ENCODE measurements at places on chromosomes 1 and 21.

- DNase-seq = no peak
Observed at GRCh38 chr1:170461291-170461747, 70.6 kb upstream of the GORAB start.

DNA sequence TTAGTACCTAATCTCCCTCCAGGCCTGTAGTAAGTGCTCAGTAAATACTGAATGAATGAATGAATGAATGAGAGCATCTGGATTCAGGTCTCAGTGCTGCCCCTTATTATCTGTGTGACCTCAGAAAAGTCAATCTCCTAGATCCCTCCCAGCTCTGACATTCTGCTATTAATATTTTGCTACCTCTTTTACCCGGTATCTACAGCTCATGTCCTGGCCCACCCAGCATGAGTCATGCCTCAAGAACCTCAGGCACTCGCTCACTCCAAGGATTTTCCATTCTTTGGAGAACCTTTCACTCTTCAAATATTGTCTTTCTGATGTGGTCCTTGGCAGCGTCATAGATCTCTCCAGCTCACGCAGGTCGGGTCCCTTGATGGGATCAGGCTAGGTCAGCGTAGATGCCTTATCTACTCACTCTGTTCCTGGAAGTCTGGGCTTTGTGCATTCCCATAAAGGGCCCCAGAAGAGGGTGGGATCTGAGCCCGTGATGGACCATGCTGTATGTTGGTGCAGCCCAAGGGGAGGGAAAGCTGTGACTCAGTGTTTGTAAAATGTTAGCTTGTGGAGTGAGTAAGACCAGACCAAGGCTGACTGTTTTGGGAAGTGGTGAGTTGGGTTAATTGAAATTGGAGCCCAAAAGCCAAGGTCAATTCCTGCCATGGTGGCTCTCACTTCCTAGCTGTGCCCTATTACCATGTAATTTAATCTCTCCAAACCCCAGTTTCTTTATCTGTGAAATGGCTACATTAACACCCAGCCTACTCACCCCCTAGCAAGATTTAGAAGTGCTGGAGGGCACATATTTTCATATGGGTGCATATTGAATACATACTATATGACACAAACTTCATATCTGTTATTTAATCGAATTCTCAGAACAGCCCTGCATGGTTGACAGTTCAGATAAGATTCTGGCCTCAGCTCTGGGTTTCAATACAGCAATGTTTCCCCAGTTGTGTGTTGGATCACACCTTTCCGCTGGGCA lies 214.1 kb upstream of the USP24 start:
- no peak for DNase-seq

GRCh38 chr1:1599030-1599934 lies 653 bp downstream of the FNDC10 start:
- no peak for DNase-seq

DNA sequence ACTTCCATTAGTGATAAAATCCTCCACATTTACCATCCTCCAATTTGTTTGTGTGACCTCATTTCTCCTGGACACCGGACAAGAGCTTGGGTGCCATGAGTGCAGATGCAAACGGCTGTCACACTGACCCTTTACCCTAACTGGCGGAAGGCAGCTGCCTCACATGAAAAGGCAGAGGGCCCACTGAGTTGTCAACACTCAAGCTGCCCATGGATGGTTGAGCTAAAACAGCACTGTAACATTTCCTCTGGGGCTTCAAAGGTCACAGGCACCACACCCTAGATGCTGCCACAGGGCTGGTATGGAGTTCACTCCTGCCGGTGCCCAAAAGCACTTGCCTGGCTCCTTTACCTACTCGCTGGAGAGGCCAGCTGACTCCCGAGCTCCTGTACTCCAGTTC lies 653.4 kb downstream of the KCNT2 start:
- no peak for DNase-seq

GRCh38 chr1:22340873-22341272 lies 110.8 kb upstream of the ZBTB40 start:
- DNase-seq = no peak

DNA sequence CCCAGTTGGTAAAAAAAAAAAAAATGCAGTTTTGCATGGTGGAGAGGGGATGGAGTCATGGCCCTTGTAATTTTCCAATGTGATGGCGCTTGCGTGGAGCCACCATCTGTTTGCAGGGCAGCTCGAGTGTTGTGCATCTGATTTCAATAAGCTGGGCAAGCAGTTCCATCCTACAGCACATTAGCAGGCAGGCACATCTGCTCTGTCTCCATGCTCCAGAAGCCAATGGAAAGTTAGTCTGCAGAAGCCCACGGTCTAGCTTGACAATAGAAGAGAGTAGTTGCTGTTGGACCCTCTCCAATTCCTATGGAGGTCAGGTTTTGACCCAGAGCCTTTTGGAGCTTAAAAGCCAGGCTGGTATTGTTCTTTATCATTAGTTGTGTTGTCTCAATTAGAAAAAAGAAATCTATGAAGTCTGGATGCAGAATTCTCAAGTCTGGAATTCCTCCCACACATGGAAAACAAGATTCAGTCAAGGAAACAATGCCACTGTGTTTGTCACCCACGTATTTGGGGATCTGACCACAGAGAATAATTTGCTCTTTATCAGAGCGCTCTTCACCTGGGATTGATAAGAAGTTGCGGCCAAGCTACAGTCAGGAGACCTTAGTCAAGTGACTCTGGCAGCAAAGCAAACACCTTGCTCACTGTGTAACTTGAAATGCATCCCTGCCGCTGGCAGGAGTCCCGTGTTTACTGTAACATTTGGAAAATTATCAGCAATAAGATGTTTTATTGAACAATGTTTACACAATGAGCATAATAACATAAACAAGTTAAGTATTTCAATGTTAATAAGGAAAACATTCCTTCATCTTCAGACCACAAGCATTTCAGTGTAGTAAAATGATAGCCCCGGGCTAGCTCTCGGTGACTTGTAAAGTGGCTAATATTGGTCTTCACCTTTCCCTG lies 20.7 kb downstream of the NGF start:
- no peak for DNase-seq

DNA sequence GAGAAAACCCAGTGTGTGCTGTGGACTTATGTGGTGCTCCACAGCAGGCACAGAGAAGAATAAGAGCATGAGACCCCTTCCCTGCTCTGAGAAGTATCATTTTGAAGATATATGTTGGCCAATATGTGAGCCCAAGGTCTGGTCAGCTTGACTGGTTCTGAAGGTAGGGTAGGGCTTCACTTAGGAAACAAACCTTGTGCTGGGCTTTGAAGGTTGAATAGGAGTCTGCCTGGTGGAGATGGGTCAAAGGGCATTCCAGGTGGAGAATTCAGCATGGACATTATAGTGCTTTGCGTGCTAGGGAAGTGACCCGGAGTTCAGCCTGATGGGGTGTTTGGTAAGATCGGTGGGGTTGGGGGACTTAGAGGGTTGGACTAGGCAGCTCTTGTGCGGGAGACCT lies 99.1 kb downstream of the EPHB2 start:
- DNase-seq = no peak

DNA sequence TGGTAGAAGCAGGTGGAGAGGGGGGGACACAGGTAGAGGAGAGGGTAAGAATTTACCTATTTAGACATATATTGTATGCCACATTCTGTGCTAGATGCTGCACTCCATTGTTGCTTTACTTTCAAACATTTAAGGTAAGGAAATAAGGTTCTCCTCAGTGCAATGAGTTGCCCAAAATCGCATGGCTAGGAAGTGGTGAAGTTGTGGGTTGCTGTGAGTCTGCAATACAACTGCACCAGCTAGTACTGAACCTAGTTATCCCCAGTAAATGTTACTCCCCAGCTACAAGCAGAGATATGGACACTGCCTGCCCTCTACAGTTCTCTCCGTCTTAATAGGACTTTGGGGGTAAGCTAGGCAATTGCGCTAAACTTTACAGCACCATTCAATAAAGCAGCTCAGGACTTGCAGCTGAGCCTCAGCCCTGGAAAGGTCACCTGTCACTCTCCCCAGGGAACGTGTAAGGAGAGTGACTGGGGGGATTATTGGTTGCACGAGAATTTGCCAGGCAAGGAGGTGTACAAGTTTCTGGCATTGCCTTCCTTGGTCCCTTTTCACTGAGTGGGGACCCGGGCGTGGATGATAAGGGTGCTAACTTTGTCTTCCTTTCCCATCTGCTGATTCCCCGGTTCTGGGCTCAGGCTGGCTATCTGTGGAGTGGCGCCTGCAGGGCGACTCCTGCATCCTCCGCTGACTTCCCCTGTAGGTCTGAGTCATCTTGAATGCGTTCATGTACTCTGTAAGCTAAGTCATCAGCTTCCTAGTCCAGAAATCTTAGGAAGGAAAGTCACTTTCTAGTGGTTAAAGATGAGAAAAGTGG lies 71.3 kb upstream of the CNTN2 start:
- DNase-seq = no peak

DNA sequence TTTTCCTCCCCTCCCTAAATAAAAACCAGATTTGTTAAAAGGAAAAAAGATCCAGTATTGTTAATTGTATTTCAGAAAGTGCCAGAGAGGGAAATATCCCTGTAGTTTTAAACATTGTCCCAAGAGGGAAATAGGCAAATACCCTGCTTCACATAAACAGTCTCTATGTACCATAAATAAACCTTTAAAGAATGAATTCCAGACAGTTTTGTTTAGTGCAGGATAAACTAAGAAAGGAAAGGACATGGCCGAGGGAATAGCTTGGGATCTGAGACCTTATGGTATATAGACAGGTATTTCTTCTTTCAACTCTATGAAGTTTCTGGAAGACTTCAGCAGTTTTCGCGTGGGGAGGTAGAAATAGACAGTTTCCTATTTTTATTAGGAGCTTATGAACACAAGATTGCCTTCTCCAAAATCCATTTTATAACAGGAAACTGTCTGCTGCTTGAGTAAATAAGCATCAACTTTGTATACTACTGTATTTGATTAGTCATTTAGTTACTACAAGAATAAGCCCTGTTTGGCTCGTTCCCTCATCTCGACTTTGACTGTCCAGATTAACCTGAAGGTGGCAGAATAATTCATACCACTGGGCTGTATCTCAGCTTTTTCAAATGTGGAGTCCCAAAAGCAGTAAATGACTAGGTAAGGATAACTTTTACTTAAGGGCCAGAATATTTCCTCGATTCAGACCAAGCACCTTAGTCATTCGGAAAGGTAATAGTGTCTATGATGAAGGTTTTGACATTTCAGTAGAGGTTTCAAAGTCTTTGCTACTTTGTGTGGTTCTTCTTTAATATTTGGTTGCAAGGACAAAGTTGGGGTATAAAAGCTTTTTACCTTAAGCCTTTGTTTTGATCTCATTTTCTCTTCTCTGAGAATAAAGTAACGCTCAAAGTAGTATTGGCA lies 177.5 kb downstream of the VPS13D start:
- DNase-seq = no peak

GRCh38 chr1:180029524-180030135 lies 75.0 kb downstream of the CEP350 start:
- no peak for DNase-seq

- DNase-seq = no peak
Observed at GRCh38 chr1:21849909-21850576, 38.0 kb downstream of the LDLRAD2 start.

GRCh38 chr1:236143104-236143948 lies 987 bp downstream of the GPR137B start:
- DNase-seq = peak; percentile 27

DNA sequence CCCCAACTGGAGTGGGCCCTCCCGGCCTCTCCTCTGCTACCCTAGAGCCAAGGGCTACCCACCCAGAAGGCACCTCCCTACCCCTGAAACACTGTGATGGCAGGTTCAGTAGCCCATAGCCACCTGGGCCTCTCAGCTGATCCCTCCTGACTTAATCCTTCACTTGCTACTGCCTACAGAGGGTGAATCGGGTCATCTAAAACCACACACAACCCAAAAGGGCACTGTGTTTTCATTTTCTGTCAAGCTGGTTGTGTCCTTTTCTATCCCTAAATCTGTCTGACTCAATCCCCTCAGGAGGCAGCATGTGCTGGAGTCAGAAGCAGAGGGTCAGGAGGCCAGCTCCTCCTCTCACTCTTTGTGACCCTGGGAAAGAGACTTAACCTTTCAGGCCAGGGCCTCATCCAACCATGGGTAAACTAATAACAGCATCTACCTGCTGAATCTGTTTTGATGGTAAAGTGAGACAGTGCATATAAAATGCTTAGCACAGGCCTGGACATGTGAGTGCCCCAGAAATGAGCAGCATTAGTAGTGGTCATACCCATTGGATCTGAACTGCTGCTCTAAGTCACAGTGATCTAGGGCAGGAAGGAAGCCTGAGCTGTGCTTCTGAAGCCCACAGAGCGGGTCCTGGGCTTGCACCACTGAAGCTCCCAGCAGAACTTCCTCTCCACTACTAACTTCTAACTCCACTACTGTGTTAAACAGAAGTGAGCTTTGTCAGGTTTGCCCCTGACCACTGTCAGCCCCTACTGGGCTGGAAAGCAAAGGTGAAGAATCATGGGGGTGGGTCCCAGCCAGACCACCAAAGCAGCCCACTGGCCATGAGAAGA lies 11.0 kb downstream of the PMVK start:
- no peak for DNase-seq

DNA sequence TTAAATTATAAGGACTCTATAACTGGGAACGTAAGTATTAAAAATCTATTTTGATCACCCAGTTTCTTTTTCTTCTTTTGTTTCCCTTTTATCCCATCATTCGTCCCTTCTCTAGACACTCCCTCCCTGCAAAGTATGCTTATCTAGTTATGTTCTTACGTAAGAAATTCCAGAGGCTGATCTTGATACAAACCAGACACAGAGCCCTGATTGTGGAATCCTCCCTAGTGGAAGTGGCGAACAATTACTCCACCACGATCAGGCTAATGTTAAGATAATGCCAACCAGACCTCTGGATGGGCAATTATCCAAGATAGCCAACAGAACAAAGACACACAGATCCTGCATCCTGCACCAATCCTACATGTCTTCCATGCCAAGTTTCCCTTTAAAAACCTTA lies 1557.4 kb downstream of the PLA2G4A start:
- no peak for DNase-seq

DNA sequence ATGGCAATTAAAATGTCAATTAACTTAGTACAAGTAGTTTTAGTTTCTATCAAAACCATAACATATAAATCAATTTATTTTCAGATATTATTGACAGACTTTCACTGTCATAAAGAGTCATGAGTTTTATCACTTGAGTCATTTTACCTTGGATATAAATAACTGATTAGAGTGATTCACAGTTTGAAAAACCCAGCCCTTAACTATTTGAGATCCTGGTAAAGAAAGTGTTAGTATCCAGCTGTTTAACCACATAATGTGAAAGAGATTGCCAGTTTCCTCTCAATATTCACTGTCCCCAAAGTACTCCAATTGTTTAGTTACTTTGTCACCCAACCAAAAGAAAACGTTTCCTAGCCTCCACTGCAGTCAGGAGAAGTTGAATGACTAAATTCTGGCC lies 91.3 kb downstream of the UCHL5 start:
- DNase-seq = no peak
